Lung (tissue), 17 donors: ENCODE measurements at places on chromosomes 1 and 21. TPM values are rescaled to one million over a fixed set of nuclear protein-coding genes. Genes with fewer than 3 reads are reported as not detected.

- no peak for DNase-seq
These were observed 19.7 kb downstream of the MRPS6 start for GRCh38 chr21:34093083-34093482.

GRCh38 chr1:46638921-46639320, 22.3 kb upstream of the MOB3C start:
- no peak for DNase-seq

GRCh38 chr21:27534206-27534605, 567.3 kb upstream of the ADAMTS5 start:
- no peak for DNase-seq

- DNase-seq: no peak
These were observed 34.5 kb downstream of the LRRN2 start for GRCh38 chr1:204650911-204651570.

GRCh38 chr1:38651669-38652068, 207.9 kb downstream of the RRAGC start:
- no peak for DNase-seq

- no peak for DNase-seq
These were observed 157.0 kb downstream of the PCBP3 start for GRCh38 chr21:45800339-45801080.

DNA sequence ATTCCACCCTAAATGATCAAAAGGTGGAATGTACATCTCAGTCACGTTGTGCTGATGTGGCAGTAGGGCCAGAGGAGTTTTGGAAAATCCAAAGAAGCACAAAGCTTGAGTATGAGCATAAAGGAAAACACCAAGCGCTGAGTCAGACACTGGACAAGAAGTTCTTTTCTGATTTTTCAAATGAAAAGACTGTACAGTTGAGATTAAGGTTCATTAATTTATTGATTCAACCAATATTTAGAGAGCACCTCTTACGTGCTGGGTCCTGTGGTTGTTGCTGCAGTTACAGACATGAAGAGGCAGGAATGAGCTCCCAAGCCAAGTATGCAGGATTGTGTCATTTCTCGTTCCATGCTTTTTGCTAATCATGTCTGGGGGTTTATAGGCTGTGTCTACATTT, 28.9 kb upstream of the APP start:
- peak; percentile 27 for DNase-seq

GRCh38 chr1:174165471-174166137, 6.3 kb downstream of the RABGAP1L start:
- peak; percentile 30 for DNase-seq

- no peak for DNase-seq
These were observed 4.4 kb upstream of the MAPKAPK2 start for GRCh38 chr1:206680279-206680678.

GRCh38 chr1:61210435-61211154, 128.2 kb downstream of the NFIA start:
- no peak for DNase-seq

- DNase-seq: no peak
These were observed 95.8 kb downstream of the CNIH3 start for GRCh38 chr1:224711876-224712275.

DNA sequence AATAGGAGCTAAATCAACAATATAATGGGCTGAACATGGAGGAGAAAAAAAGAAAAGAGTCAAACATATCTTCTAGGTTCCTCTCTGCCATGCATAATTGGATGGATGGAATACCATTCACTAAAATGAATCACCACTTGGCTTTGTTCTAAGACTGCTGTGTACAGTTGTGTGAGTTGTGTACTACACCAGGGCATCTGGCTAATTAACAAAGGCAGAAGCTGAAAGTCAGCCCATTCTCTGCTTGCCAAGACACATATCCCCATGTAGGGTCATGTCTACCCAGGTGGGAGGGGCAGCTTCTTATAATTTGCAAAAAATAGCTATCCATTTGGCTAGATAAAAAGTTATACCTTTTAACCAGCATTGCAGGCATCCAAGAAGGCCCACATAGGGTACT, 21.0 kb downstream of the JUN start:
- no peak for DNase-seq

DNA sequence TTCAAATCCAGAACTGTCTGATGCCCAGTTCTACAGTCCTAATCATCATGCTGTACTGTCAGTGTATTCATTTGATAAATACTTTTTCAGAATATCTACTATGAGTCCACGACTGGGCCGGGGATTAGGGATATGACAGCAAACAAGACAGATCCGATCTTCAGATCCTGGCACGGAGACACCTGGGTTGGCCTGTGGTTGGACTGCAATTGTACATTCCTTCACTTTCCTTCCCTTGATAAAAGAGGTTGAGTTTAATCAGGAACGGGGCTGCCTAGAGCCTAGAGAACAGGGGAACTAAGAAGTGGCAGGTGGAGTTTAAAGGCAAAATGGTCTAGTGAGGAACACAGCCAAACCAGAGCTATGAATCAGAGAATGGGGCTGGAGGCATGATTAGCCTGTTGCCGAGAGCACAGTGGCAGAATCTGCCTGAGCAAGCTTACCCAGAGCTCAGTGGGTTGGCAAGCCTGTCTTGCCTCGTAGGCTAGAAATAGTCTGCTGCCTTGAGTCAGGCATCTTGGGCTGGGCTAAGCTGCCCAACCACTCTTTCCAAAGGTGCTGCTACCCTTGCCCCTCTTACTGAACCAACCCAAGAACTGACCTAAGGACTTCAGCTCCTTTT, 38.1 kb upstream of the PTCH2 start:
- no peak for DNase-seq

DNA sequence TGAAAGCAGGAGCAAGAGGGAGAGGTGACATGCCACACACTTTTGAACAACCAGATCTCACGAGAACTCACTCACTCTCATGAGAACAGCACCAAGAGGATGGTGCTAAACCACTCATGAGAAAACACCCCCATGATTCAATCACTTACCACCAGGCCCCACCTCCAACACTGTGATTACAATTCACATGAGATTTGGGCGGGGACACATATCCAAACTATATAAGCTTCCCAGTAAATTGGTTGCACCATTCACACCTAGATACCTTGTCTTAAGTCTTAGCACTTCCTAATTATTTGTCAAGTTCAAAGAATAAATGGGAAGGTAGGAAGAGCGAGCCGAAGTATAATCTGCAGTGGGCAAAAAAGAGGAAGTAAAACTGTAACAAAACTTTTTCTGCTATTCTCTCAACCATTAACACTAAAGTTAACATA, 34.3 kb downstream of the AMY1C start:
- DNase-seq: no peak

- DNase-seq: no peak
These were observed 14.4 kb downstream of the ARMH1 start for GRCh38 chr1:44688760-44689446.

GRCh38 chr1:115952547-115952946, 23.8 kb upstream of the SLC22A15 start:
- no peak for DNase-seq

DNA sequence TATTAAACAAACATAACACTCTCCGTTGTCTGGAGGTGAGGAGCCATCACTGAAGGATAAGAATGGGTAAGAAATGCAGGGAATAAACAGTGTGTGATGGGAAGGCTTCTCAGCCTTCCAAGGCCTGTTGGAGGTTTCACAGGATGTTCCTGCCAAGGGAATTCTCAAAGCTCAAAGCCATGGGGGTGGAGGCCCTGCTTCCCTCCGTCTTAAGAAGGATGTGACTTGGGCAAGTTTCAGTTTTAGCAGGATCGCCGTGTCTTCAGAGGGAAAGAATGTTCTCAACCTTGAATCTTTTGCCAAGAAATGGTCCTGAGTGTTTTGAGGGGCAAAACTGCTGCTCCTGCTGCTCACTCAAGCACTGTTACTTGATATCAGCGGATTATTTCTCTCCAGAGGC, 41.7 kb upstream of the IL20 start:
- peak; percentile 45 for DNase-seq

- DNase-seq: peak; percentile 73
These were observed 16.2 kb downstream of the CHRNB2 start for GRCh38 chr1:154583773-154584172.

Gene TNFRSF8
- 5.3 TPM for polyA plus RNA-seq

Gene CR1
- polyA plus RNA-seq: 0.57 TPM

Gene CELA3B
- 0.18 TPM for polyA plus RNA-seq

Gene GLMN
- 20.6 TPM for polyA plus RNA-seq

Gene RAB7B
- 5.3 TPM for polyA plus RNA-seq

Gene KIF17
- 4.1 TPM for polyA plus RNA-seq
